Fibroblast of skin of left biceps (primary cell): ENCODE measurements at places on chromosomes 7 and 10.

- DNase-seq = no peak
Measured at GRCh38 chr10:13589316-13589715, 2.6 kb downstream of the PRPF18 start.

DNA sequence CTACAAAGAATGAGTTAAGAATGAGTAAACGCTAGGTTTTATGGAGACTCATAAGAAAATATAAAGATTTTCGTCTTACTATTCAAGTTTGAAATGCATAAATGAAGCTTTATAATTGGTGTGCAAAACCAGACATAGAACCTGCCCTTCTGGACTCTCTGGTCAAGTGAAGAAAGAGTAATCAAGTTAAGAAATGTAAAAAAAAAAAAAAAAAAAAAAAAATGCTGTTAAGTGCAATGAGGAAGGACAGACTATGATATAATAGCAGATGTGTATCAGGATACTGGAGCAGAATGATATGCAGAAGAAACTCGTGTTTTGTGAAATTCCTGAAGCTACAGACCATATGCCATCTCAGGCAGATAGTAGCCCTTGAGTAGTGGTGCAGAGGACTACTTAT, 5.6 kb downstream of the PCGF5 start:
- no peak for DNase-seq

DNA sequence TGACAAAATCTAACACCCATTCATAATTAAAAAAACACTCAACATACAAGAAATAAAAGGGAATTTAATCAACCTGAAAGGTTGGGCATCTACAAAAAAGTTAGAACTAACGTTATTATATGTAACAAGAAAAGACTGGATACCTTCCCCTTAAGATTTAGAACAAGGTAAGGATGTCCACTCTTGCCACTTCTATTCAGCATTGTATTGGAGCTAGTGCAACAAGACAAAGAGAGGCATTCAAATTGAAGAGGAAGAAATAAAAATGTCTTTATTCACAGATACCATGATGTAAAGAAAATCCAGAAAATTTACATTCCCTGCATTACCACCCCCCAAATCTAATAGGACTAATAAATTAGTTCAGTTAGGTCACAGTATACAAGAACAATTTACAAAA, 18.3 kb downstream of the FAM149B1 start:
- no peak for DNase-seq

DNA sequence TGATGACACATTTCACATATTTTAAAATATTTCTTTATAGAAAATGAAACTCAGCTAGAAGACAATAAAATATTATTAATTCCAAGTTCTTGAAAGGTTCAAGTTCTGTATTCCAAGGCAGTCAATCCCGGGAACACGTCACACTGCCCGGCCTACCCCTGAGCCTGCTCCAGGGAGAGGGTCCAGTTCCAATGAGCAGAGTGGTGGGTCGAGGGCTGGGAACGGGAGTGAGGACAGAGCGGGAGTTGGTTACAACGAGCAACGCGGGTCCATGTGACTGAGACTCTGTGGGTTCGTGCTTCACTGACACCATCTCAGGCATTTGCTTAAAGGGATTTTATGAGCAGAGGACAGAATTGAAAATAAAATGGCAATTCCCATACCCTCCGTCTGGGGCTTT, 209.4 kb downstream of the TCERG1L start:
- DNase-seq = no peak

- DNase-seq = no peak
Measured at GRCh38 chr7:151376218-151376902, 33.5 kb downstream of the WDR86 start.

DNA sequence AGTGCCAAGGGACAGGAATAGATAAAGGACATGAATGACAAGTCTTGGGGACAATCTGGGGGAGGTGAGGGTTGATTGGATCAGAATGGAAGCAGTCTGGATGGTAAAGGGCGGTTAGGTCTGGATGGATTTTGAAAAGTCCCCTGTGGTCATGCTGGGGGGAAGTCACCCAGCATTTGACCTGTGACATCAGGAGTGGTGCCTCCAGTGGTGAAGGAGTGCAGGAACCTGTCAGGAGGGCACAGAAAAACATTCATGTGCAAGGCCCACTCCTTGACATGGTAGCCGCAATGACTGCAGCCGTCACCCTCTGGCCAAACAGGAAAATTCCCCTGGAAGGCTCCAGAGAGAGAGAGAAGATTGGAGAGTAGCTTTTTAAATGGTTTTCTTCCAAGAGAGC, 304.8 kb downstream of the GFRA1 start:
- no peak for DNase-seq

DNA sequence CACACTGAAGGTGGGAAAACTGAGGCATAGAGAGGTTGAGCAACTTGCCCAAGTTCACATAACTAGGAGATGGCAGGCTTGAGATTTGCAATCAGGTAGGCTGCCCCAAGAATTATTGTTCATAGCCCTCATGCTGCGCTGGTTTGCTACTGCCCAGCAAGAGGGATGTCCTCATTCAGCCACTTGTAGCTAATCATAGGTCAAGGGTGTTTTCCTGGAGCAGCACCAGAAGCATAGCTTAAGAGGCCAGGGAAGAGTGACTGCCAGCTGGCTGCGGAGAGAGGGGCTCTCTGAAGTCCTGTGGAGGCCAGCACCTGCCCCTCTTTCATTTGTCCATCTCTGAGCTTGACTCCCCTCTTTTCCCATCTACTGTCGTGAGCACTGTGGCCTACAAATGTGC, 15.0 kb downstream of the CDHR3 start:
- no peak for DNase-seq
